ENCODE measurements at places on chromosomes 1 and 21.

- no peak overlapping the region for H3K4me3 ChIP-seq
- no peaks in the 10 kb centered on the region for H3K4me1 ChIP-seq
- H3K27ac ChIP-seq = no peak overlapping the region
- no peaks in the 10 kb centered on the region for H3K27me3 ChIP-seq
- no peaks in the 10 kb centered on the region for H3K36me3 ChIP-seq
These were observed 71.4 kb downstream of the CC2D1B start for GRCh38 chr1:52294580-52294979.

GRCh38 chr1:168970926-168971659, 135.4 kb upstream of the ATP1B1 start:
- no peak overlapping the region for H3K4me3 ChIP-seq
- H3K27ac ChIP-seq = no peak overlapping the region
- no peaks in the 10 kb centered on the region for H3K27me3 ChIP-seq
- H3K36me3 ChIP-seq = no peaks in the 10 kb centered on the region
- H3K4me1 ChIP-seq = no peaks in the 10 kb centered on the region

DNA sequence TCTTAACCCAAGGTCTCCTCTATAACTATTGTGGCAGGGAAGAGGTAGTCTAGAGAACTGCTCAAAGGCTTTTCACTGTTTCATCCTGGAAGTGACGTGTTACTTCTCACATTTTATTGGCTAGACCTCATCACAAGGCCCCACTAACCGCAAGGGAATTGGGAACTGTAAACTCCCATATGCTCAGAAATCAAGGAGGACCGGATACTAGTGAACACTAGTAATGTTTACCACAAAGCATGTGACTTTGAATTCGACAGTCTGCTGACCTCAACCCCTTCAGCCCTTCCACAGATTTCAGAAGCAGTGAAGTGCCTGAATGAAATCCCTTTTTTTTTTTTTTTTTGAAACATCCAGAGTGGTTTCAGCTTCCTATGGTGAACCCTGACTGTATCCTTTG, 3.4 kb upstream of the EEIG2 start:
- no peak overlapping the region for H3K4me3 ChIP-seq
- DNase-seq = no peak
- peaks cover 7% of the 10 kb centered on the region for H3K4me1 ChIP-seq
- no peaks in the 10 kb centered on the region for H3K27me3 ChIP-seq
- H3K36me3 ChIP-seq = peaks cover 10% of the 10 kb centered on the region

- no peaks in the 10 kb centered on the region for H3K36me3 ChIP-seq
- no peak overlapping the region for H3K27ac ChIP-seq
- no peak for DNase-seq
- no peak overlapping the region for H3K4me3 ChIP-seq
- no peaks in the 10 kb centered on the region for H3K4me1 ChIP-seq
These were observed 15.0 kb downstream of the FMO5 start for GRCh38 chr1:147209825-147210821.

GRCh38 chr1:26182383-26182696, 5.0 kb downstream of the CNKSR1 start:
- no peak for DNase-seq
- H3K27me3 ChIP-seq = no peaks in the 10 kb centered on the region
- no peaks in the 10 kb centered on the region for H3K36me3 ChIP-seq
- no peak overlapping the region for H3K4me3 ChIP-seq

Data from central memory CD8-positive, alpha-beta T cell (primary cell).